ENCODE measurements at places on chromosomes 2 and 18.

GRCh38 chr2:191105082-191105481, 45.7 kb downstream of the STAT4 start:
- no peak for DNase-seq

GRCh38 chr2:24228470-24228869, 53.6 kb downstream of the FAM228A start:
- DNase-seq: no peak

DNA sequence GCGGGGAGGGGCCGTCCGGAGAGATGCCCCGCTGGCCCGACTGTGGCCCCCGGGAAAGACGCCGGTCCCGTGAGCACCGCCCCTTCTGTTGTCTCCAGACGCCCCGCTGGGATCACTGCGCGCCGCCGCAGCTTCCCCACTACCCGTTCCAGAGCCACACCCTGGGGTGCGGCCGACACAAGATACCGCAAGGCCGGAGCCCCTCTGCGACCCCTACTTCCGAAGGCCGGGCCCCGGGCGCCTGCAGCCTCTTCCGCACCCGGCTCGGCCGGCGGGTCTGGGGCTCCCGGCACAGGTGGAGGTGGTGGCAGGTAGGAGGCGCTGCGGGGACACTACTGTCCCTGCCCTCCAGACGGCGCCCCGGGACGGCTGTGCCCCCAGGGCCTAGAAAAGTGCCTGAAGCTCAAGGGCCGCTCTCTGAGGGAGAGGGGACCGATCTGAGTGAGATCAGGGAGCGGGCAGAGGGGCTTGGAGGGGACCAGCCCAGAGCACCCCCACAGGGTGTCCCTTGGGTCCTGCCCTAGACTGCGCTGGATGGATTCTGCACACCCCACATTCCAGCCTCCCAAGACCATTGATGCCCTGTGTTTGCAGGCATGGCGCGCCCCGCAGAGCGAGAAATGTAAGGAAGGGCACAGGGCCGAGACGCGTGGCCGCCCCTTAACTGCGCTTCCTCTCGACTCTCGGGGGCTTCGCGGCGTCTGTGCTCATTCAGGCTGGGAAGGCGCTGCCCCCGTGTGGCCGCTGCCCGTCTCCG, 80.0 kb downstream of the GFPT1 start:
- peak; percentile 43 for DNase-seq

- DNase-seq: no peak
Measured at GRCh38 chr2:26685989-26686839, 6.3 kb upstream of the KCNK3 start.

DNA sequence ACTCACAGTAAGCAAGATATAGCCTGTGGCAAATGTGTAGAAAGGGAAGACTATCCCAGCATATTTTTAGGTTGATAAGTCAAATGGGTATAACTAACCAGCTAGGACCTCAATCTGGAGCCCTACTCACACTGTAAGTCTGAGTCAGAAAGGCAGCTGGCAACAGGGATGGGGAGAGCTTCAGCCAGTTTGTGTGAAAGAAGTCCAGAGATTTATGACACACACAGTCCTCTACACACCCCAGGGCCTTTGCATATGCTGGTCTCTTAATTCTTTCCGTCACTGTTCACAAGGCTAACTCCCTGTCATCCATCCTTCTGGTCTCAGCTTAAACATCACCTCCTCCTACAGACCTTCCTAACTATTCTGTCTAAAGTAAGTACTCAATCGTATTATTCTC, 5.9 kb upstream of the TCF4 start:
- no peak for DNase-seq

- DNase-seq: no peak
Measured at GRCh38 chr2:47888581-47889280, 17.6 kb downstream of the FBXO11 start.

DNA sequence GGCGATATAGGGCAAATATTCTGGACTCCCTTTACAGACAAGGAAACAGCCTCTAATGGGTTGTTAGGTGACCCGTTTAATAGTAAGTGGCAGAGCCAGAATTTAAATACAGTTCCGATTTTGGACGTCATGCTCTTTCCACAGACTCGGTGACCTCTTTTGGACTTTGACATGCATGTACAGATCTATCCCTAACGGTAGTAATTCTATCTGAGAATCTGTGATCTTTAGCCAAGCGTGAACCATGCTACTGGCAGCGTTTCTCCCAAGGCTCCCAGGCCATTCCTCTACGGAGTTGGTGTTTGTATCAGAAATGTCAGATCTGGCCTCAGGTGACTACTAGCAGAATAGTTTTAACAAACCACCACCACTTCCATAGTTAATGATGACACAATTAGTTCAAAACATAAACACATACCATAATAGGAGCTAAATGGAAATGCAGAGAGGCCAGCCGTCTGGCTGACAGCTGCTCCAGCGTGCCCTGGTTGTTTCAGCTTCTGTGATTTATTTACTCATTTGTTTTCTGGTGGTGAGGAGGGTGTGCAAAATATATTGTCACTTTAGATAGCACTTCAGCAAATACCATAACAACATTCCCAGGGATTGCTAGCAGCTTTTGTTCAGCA, 304.6 kb upstream of the LYPD1 start:
- no peak for DNase-seq

GRCh38 chr2:82491591-82491990, 1967.5 kb downstream of the SUCLG1 start:
- DNase-seq: no peak

- DNase-seq: no peak
Measured at GRCh38 chr18:6778459-6779247, 49.1 kb downstream of the ARHGAP28 start.

- DNase-seq: no peak
Measured at GRCh38 chr2:6623746-6624145, 242.0 kb downstream of the CMPK2 start.

- no peak for DNase-seq
Measured at GRCh38 chr2:182031956-182032355, 46.3 kb downstream of the PPP1R1C start.

DNA sequence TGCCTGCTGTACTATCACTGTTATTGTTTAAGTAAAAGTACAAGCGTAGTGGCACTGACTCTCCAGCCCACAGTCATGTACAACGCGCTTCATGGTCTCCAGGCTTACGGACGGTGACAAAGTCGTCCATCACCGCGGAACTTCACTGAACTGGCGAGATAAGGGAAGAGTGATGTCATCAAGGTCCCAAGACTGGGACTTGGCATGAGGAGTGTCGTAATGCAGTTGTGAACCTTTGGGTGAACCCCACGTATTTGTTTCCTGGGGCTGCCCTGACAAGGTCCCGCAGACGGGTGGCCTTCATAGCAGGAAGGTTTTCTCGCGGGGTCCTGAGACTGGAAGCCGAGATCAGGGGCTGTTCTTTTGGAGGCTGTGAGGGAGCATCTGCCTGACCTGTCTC, 17.3 kb downstream of the NFATC1 start:
- DNase-seq: no peak

GRCh38 chr2:71950256-71951082, 197.2 kb downstream of the CYP26B1 start:
- no peak for DNase-seq

DNA sequence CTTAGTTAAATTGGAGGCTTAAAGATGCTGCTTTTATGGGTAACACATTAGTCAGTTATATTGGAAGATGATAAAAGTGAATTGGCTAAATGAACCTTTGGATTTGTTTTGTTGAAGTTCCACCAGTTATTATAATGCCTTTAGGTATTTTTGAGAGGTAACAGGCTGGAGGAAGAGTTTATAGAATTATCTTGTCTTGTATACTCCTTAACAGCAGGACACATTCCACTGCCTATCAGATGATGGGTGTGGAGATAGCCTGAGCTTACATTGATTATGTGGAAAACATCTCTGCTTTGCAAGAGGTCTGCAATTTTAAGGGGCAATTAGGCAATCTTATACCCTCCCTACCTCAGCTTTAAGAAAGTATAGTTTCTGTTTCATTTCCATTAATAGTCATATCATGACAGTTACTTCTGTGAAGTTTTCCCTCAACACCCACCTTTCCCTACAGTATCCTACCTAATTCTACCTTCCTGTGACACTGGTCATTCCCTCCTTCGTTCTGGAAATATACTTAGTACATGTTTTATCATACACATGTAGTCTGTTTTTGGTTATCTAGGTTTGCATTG, 403.7 kb upstream of the SPRED2 start:
- DNase-seq: no peak

GRCh38 chr18:48955830-48956261, 5.1 kb upstream of the SMAD7 start:
- no peak for DNase-seq

GRCh38 chr2:170715062-170715931, at the start of gene SP5:
Gene SP5, plus strand, starts transcription at chr2:170715337. Its CDS starts 176 bp downstream, at chr2:170715513.
- DNase-seq: peak; percentile 6

DNA sequence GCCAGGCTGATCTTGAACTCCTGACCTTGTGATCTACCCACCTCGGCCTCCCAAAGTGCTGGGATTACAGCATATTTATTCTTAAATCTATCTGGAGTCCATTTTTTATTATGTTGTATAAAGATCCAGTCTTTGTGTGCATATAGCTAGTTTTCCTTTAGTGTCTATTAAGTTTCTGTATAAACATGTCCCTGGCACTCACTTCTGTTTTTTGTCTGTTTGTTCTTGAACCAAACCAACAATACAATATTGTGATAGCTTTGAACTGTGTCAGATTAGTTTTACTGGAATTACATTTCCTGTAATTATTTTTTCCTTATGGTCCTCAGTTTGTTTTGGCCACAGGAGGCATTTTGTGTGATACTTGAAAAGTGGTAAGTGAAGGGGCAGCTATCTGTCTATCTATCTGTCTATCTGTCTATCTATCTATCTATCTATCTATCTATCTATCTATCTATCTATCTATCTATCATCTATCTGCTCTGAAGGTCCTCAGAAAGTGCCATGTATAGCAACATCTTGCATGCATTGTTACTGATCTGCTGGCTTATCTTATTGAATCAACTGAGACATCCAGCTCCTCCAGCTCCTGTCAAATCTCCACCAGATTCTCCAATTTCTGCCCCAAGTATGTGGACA, 70.9 kb upstream of the ACVR1 start:
- DNase-seq: no peak

DNA sequence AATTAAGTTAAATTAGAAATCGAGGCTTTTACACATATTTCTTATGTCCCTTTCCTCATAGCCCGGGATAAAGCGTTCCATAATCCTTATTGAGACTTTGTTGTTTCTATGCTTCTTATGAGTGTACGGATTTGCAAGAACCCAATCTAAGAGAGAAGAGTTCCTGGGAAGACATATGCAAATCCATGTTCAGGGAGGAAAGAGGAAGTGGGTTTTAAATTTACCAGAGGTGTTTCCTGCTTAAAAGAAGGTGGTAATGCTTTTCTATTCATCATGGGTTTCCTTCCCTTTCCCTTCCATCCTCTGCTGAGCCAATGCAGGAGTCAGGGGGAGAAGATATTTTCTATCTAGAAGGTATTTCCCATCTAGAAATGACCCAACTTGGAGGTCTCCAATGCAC, 345.8 kb downstream of the ZNF516 start:
- DNase-seq: no peak

DNA sequence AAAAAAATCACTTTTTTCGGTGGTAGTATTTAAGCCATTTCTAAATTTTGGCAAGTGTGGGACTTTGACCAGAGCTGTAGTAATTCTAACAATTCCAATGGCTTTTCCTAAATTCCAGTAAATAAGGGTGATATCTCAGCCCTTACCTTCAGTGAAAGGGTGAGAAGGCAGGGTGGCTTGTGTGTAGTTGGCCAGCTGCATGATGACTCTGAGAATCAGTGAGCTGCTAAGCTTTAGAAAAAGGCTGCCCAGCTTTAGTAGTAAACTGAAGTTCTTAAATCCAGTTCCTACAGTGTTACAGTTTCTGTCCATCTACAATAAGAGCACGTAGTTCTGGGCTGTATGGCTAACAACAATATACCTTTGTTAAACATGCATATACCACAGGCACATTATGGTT, 42.0 kb downstream of the OXER1 start:
- no peak for DNase-seq

- DNase-seq: no peak
Measured at GRCh38 chr2:88214631-88215030, 44.5 kb downstream of the THNSL2 start.

- no peak for DNase-seq
Measured at GRCh38 chr2:239724194-239724849, 300.8 kb downstream of the NDUFA10 start.

- no peak for DNase-seq
Measured at GRCh38 chr2:221589696-221590095, 17.6 kb upstream of the EPHA4 start.

DNA sequence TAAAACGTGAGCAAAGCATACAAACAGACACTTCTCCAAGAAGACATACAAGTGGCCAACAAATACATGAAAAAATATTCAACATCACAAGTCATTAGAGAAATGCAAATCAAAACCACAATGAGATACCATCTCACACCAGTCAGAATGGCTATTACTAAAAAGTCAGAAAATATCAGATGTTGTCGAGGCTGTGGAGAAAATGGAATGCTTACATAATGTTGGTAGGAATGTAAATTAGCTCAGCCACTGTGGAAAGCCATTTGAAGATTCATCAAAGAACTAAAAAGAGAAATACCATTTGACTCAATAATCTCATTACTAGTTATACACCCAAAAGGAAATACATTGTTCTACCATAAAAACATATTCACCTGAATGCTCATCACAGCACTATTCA, 825.7 kb downstream of the SUCLG1 start:
- DNase-seq: no peak

DNA sequence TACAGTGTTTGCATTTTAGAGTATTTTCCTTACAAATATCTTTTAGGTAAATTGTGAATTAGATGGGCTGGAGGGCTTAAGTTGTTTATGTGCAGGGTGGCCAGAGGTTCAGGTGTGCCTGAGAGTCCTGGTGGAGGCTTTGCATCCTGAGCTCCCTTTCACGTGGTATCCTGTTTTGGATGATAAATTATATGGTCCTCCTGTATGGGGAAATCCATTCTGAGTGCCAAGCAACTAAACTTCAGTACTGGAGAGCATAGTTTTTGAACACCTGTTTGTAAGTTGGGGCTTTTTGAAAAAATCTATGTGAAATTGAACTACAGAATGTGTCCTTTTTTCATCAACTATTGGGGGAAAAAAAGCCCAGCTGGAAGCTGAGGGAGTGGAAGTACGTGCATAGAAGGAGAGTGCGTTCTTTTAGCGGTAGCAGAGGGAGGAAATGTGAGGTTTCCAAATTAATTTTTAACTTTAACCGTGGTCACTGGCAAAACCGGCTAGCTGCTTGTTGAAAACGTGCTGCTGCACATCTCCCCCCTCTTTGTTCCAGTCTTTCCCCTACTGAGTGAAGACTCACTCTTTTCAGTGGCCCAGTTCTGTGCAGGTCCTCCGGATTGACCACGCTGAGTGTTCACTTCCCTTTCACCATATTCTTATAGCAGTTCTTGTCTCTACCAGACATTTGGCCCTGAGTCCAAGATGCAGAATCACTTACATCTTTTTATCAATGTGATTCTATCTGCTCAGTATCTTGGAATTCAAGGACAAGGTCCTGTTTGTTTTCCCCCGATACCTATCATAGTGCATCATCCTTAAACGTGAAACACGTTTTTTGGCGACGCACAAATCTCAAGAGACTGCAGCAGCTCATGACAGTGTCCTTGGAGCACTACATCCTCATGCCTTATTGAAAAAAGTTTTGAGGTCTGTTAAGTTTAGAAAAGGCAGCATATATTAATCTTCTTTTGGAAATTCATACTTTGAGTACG, 15.3 kb downstream of the CNOT11 start:
- DNase-seq: no peak

- DNase-seq: no peak
Measured at GRCh38 chr18:21393986-21394385, 152.0 kb downstream of the GREB1L start.
